ENCODE measurements at places on chromosomes 12 and 14.

- DNase-seq, result no peak
These were observed 106.7 kb upstream of the SFSWAP start for GRCh38 chr12:131603939-131604795.

DNA sequence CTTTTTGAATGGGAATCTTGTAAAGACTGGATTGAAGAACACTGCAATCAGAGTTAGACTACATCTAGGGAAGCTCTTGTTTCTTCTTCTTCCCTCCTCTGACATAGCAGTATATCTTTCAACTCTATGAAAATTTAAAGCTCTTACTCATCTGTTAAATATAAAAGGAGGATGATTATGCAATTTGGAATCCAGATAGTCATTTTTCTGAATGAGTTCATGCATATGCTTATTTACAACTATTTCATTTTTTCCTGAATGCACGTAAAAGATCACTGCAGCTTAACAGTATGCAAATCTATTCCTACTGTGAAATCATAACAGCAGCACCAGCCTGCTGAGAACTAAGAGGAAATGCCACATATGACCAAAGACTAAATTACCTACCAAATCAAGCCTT is 133.5 kb upstream of the TMCC3 start:
- DNase-seq, result peak; percentile 62

DNA sequence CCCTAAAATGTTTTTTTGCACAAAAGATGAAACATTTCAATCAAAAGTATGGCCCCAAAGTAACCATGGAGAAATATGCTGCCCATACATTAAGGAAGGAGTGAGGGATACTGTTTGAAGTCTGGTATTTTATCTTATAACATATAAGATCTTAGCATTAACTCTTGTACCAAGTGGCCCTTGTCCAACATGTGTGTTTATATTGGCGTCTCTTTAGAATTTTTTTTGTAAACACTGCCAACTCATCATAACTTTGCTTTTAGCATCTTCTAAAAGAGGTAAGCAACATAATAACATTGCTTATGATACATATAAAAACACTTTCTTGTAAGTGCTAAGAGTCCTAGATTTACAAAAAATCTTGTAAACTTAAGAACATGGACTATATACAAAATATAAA is 419.7 kb downstream of the ADAMTS20 start:
- no peak for DNase-seq

DNA sequence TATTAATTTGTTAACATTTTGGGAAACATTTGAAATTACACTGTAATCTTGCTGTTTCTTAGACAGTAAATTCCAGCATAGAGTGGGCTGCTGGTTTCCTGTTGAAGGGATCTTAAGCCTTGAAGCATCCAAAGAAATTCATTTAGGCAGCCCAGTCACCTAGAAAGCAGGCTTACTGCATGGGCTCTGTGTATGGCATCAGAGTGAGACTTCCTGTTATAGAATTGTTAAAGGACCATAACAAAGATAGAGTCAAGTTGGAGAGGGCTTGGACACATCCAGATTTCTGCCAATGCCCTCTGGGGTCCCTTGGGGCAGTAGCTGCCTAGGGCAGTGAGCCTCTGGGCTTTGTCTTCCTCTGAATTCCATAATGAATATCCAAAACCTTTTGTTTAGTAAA is 149.2 kb downstream of the DYRK2 start:
- DNase-seq, result peak; percentile 18

DNA sequence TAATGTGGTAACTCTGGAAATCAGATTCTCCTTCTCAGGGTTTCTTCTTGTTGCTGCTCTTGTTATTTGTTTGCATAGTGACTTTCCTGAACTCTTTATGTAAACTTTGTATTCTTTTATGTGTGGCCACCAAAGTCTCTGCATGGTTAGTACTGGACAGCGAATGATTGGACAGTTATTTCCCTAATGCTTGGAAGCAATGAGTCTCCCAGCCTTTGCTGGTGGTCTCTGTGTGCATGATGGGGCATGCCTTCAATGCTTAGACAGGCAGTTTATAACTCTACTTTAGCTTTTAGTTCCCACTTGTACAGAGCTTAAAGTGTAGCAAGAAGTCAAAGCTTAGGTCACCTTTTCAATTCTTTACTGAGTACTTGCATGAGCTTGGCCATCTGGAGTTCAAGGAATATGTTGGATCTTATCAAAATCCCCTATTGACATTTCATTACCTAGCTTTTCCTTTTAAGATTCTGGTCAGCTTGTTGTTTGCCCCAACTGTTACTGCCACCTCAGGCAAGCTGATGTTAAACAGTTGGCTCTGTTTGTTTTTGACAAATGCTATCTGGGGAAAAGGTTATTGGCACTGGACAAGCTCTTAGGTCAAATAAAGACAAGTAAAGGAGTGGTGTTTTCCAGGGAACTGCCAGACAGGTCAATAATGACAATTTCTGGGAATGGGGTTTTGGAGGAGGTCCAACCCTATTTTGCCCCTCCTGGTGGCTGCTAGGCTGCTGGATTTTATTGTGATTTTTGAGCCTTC is 12.3 kb downstream of the CCDC91 start:
- no peak for DNase-seq

DNA sequence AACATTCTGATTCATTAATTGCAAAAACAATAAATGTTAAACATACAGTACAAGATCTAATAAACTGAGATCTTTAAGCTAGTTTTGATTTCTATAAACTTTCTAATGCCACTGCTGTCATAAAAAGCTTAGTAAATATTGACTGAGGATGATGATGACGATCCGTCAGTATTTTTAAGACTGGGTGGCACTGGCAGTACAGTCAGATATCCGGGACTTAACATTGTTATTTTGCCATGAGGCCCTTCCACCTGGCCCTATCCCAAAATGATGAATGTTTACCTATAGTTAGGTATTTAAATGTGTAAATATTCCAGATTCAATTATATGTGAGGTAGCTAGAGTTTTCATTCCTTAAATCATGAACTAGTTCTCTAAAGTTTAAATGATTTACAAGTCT is 158.5 kb downstream of the FOXA1 start:
- DNase-seq, result no peak

- no peak for DNase-seq
These were observed 318.8 kb upstream of the FKBP4 start for GRCh38 chr12:2475984-2476383.

GRCh38 chr12:24950231-24950834 is 1.4 kb upstream of the BCAT1 start:
- DNase-seq, result no peak

Data from fibroblast of skin of back (primary cell).